HepG2 (cell line): ENCODE measurements at places on chromosomes 12 and 14. TPM values are rescaled to one million over a fixed set of nuclear protein-coding genes. Genes with fewer than 3 reads are reported as not detected.

DNA sequence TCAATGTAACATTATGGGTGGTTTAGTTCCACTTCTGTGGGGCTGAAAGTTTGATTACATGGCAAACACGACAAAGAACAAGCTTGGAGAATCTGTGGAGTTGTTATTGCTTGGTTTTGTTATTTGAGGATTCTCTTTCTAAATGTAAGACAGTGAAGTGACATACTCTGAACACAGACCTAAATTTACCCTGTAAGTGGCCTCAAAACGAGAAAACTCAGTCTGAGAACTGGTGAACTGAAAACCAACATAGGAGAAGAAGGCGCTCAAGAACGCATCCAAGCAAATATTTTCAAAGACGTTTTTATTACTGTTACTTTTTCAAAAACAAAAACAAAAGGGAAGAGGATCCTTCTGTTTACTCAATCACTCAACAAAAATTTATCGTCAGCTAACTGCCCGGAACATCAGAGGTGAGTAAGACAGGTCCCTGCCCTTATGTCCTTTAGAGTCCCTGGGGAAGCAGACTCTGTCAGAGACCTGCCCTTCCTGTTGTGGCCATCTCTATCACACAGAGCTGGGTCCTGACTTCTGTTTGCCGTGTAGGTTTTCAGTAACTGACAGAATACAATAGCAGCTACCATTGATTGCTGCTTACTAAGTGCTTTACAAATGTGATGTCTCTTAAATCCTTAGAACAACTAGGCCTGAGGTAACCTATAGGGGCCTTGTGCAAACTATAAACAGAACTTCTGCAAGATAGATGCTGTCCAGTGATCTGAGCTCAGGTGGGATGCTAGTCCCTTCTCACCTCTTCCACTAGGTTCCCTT lies 79.3 kb upstream of the C12orf71 start:
- DNase-seq = no peak

GRCh38 chr12:118358612-118359540 lies 13.8 kb downstream of the TAOK3 start:
- DNase-seq = no peak

- no peak for DNase-seq
Observed at GRCh38 chr12:52768479-52769200, 8.5 kb downstream of the KRT76 start.

GRCh38 chr14:96711559-96712267 lies 85.5 kb upstream of the VRK1 start:
- DNase-seq = no peak

- no peak for DNase-seq
Observed at GRCh38 chr12:4278329-4279197, 5.0 kb downstream of the CCND2 start.

DNA sequence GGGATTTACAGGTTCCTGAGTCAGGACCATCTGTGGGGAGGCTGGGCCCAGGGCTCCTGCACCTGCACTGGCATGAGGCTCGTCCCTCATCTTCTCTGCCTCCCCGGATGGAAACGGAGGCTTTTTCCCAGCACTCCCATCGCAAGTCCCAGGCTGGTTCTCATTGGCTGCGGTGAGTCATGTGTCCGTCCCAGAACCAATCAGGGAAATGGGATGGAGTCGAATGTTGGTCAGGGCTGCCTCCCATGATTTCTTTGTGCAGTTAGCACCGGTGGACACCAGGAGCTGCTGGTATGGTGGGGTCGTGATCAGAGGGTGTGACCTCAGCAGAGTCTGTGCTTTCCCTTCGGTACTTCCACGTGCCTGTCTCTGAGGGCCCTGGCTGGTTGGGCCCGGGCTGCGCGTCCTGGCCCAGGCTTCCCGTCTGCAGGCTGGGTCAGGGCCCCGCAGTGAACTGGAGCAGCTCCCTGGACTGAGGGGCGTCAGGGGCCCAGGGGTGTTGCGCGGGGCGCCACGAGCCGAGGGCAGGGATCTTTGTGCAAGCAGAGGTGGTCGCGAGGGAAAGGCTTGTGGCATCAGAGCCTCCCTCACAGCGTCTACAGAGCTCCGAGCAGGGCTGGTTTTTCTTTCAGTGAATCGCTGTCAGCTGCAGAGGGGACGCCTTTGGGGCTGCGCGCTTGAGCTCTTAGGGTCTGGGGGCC lies 168.1 kb downstream of the ADGRD1 start:
- no peak for DNase-seq

DNA sequence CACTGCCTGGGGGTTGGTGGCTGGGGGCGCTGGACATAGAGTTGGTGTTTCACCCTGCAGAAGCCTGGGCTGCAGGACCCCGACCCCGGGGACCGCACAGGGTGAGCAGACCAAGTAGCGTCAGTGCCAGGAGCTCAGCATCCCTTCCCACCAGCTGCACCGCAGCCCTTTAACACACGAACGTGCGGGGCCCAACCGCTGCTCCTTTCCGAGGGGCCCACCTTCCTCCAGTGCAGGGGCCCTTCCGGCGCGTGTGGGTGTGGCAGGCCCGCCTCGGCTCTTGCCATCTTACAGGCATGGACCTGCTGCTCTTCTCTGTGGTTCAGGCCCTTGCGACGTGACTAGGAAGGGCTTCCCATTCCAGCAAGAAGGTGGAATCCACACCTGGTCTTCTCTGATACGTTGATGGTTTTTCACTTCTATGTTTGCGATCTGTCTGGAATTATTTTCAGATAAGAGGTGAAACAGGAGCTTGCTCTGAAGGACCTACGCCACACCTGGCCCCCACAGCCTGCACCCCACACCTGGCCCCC lies 47.8 kb downstream of the LRCOL1 start:
- no peak for DNase-seq

GRCh38 chr12:80400571-80400991 lies 43.5 kb upstream of the PTPRQ start:
- no peak for DNase-seq

GRCh38 chr14:24690492-24690891 lies 56.5 kb upstream of the GZMB start:
- no peak for DNase-seq

The BHLHE41 gene
- 0.03 and 0.13 TPM in 2 replicates for polyA plus RNA-seq

The GOLT1B gene
- polyA plus RNA-seq = 19.5 and 23.6 TPM in 2 replicates

The C14orf132 gene
- 0.13 TPM in 2 replicates for polyA plus RNA-seq
